LHCN-M2 (cell line): ENCODE measurements at places on chromosomes 16 and 17.

- DNase-seq = no peak
Measured at GRCh38 chr16:2447920-2448583, 11.9 kb upstream of the TEDC2 start.

DNA sequence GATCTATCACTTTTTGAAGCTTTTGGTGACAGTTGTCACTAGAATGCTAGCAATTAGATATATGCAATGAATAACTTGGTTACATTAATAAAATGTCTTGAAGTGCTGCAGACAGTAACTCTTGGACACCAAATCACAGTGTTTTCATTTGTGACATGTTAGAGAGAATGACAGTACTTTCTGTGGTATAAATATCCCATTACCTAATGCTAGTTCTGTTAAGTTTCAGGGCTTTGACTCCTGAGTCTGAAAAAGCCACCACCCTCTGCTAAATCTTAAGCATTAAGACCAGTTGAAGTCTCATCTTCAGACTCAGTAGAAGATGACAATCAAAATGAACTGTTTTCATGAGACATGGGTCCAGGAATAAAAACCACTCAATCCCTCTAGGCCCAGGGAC, 10.6 kb upstream of the CPHXL2 start:
- no peak for DNase-seq

DNA sequence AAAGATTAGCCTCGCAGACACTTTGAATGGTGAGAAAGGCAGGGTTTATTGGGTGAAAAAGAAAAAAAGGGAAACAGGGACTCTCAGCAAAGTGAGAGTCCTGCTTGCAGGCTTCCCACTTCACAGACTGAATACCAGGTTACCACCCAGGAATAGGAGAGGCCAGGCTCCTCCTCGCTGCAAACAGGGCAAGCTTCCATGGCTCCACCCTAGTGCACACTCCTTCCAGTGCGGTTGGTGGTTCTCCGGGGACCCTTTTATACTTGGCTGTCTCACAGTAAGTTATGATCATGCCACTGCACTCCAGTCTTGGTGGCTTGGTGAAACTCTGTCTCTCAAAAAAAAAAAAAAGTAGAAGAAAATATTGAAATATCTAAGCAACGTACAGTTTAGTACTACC, 30.5 kb upstream of the CDH8 start:
- DNase-seq = no peak

DNA sequence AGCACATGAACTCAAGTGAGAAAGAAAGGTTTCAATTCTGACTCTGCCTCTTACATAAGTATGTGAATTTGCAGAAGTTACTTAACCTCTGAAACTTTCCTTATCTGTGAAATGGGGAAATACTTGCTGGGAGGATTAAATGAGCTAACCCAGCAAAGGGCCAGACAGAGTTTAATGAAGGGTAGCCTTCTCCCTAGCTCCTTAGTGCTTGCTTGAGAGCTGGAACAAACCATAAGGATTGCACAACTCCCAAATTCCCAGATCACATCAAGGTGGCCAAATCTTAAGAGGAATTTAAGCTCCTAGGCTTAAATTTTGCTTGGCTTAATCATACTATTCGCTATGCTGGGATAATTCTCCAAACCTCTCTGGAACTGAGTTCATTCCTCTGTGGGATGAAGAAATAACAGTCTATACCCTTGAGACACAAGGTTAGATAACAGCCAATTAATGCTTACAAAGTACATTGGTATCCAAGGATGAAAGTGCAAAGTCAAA, 11.8 kb upstream of the WSB1 start:
- DNase-seq = no peak

DNA sequence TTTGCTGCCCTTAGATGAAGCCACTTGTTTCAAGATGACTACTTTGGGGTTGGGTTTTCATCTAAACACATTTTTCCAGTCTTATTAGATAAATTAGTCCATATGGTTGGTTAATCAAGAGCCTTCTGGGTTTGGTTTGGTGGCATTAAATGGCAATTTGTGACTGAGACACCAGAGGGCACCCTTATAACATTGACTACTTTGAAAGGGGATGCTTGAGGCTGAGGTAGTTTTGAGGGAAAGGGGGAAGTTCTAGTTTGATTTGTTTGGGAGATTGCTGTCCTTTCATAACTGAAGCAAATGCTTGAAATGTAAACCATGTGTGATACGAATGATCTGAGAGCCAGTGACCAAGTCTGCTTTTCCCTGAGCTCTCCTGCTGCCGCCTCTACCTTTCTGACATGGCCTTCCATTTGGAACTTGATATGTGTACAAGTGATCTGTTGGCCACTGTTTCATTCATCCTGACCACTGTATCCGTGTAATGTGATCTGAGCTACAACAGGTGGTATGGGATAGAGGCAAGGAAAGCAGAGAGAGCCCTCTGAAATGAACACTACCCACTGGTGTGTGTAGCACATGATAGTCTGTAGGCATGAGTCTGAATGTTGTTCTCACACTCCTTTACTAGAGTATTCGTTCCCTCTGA, 5.8 kb upstream of the RARA start:
- DNase-seq = peak; percentile 86

- no peak for DNase-seq
Measured at GRCh38 chr17:58156839-58157803, 8.9 kb downstream of the OR4D1 start.
